Osteoblast (primary cell): ENCODE measurements at places on chromosomes 12 and 14. TPM values are rescaled to one million over a fixed set of nuclear protein-coding genes. Genes with fewer than 3 reads are reported as not detected.

The SRRM4 gene
- not detected in 2 replicates for total RNA-seq

The OR6C68 gene
- total RNA-seq: not detected in 2 replicates

The CABP1 gene
- total RNA-seq: not detected in 2 replicates

The COQ10A gene
- total RNA-seq: 10.1 and 14.4 TPM in 2 replicates

The ABCD2 gene
- total RNA-seq: under 0.01 TPM in 2 replicates

The RIN3 gene
- total RNA-seq: 7.6 and 10.3 TPM in 2 replicates

The EDDM3A gene
- not detected in 2 replicates for total RNA-seq

The DAO gene
- not detected in 2 replicates for total RNA-seq

The PLCZ1 gene
- total RNA-seq: not detected in 2 replicates

- no peak overlapping the region for H3K27ac ChIP-seq
- peaks cover 4% of the 10 kb centered on the region for H3K27me3 ChIP-seq
- peaks cover 14% of the 10 kb centered on the region for H3K4me1 ChIP-seq
- H3K4me3 ChIP-seq: no peak overlapping the region
- DNase-seq: no peak
These were observed 154.2 kb upstream of the PARP11 start for GRCh38 chr12:4027412-4027811.

- DNase-seq: no peak
- no peaks in the 10 kb centered on the region for H3K36me3 ChIP-seq
- no peaks in the 10 kb centered on the region for H3K27me3 ChIP-seq
- H3K27ac ChIP-seq: peak overlapping the region; percentile 40
These were observed 33.2 kb downstream of the SAMD4A start for GRCh38 chr14:54599966-54600716.

DNA sequence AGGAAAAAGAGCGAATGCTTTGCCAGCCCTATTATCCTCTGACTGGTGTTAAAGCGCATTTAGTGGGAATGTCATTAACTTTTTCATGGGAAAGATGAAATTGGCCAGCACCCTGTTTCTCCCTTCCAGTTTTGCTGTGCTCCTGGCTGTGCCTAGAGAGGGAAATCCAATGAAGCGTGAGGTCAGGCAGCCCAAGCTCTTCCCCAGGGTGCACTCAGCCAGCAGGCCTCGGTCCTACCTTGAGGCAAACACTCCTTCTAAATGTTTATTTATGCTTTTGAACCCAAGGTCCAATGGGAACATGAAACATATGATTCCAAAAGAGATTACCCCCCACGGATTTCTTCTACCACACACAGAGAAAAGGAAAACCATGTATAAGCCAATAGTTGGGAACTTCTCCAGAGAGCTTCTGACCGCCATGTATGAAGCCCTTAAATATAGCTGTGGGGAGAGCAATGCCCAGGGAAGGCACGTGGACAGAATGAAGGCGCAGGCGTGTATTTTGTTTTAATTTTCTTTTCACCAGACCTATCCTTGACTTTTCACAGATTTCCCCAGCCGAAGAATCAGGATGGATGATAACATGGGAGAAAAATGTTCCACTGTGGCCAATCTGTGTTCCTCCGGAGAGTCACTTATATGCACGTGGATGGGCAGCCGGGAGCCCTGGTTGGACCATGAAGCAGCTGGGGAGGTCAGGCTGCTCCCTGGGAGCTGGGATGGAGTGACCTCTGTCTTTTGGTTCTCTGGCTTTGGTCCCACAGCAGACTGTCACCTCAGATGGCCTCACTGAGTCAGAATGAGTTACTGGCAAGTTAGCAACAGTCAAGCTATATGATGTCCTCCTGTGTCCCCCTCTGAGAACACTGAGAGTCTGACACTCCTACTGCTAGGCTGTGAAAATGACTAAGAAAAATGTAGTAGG is 37.3 kb downstream of the GPR135 start:
- no peaks in the 10 kb centered on the region for H3K36me3 ChIP-seq
- DNase-seq: peak; percentile 48
- H3K27ac ChIP-seq: peak overlapping the region; percentile 57
- H3K4me1 ChIP-seq: peaks cover 18% of the 10 kb centered on the region
- no peaks in the 10 kb centered on the region for H3K27me3 ChIP-seq

- no peak for DNase-seq
- H3K4me1 ChIP-seq: peaks cover 94% of the 10 kb centered on the region
- H3K4me3 ChIP-seq: peak overlapping the region; percentile 48
- H3K27me3 ChIP-seq: no peaks in the 10 kb centered on the region
These were observed 25.9 kb downstream of the ACTN1 start for GRCh38 chr14:68953196-68953555.

GRCh38 chr12:42557586-42558172 is 31.9 kb downstream of the PRICKLE1 start:
- no peaks in the 10 kb centered on the region for H3K36me3 ChIP-seq
- no peaks in the 10 kb centered on the region for H3K27me3 ChIP-seq
- no peak overlapping the region for H3K4me3 ChIP-seq
- no peak for DNase-seq

DNA sequence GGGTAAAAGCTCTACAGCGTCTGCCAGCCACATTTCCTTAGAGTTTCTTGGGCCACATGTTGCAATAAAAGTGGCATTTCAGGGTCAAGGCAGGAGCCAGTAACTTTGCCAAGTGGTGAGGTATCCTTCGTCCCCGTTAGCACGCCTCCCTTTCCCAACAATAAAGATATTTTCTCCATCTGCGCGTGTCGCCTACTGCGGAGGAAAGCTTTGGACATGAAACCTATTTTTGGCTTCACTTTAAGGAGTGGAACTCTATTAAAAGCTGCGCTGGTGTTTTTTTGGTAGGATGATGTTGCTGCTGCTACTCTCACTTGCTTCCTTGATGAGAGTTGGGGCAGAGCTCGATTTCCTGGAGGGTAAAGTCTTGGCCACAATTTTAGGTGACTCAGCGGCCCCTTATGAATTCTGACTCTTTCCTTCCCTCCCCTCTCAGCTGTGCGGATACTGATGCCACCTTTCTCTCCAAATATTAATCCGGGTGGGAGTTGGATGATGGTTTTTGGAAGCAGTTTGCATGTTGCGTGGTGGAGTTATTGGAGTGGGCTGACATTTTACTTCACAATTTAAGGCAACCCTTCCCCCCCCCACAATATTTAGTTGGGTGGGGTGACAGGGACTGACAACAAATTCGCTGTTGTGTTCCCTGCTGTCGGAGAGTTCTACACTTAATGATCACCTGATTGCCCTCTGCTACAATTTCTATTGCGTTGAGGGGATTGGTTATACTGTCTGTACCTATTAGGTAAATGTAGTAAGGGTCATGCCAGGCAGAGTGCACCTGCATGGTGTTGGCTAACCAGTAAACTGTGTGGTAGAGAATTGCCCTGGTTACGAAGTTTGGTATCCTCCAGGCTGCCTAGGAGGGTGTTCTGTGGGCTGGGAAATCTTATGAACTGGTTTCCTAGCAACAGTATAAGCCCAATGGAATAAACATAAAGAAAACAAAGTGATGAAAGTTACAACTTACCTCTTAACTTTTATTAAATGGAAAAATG is 1.1 kb downstream of the CCDC91 start:
- H3K27me3 ChIP-seq: no peaks in the 10 kb centered on the region
- H3K27ac ChIP-seq: peak overlapping the region; percentile 99
- H3K4me3 ChIP-seq: peak overlapping the region; percentile 96
- H3K4me1 ChIP-seq: peaks cover 10% of the 10 kb centered on the region
- H3K36me3 ChIP-seq: no peaks in the 10 kb centered on the region

DNA sequence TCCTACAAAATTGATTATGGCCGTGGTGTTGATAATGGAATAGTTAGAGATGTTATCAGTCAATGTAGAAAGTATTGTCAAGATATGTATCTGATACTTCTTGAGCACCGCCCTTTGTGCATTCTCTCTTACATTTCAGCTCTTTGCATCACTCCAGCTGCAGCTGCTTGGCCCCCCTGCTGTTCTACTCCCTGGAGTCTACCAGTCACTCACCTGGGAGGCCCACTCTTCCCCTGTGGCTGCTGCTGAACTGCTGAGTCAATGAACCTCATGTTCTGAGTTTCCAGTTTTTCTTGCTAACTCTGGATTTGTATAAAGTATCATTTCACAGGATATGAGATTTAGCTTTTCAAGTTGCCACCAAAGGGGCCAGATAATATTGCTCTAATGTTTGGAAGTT is 312.8 kb upstream of the SLC16A7 start:
- no peaks in the 10 kb centered on the region for H3K4me1 ChIP-seq
- DNase-seq: no peak
- H3K36me3 ChIP-seq: no peaks in the 10 kb centered on the region
- H3K4me3 ChIP-seq: no peak overlapping the region

DNA sequence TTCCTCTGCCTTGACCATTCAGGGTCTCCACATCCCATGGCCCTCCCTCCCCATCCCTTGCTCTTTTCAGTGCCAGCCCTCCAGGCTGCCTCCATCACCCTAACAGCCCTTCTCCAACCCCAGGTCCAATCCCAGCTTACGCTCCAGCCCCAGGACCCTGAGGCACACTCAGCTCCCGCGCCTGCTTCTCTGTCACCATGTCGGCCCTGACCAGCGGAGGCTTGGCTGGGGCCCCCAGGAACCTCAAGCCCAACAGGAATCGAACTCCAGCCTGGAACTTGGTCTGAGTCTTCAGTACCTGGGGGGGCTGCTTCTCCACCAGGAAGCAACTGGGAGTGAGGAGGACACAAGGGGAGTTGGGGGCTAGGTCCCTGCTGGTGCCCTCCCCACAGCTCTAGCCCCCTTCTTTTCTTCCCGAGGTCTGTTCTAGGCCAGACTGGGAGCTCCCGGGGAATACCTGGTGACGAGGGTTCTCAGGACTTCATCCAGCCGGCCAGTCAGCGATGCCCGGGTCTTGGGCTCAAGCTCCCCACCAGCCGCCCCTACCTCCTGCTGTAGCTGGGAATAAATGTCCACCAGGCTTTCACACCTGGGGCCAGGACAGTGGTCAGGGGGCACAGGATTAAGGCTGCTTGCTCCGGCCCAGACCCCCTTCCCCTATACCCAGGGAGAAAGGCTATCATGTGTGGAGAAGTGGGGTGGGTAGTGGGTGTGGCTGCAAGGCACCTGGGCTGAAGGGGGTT is 6.0 kb downstream of the STAT6 start:
- peaks cover 48% of the 10 kb centered on the region for H3K36me3 ChIP-seq
- H3K27ac ChIP-seq: no peak overlapping the region

DNA sequence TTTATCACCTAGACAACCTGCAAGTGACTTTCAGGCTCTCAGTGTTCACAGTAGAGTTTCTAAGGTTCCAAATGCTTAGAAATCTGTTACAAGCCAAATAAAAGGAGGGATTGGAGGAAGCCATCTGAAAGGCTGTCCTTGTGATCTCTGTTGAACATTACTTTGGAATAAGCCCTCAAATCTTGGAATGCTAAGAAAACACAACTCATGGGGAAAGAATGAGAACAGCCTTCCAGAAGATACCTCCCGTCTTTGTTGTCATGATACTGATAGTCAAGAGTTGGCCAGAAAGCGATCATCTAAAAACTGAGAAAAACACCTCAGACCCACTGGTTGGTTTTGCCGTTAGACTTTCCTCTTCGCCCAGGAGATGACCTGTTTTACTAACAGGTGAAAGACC is 44.4 kb upstream of the KCNK13 start:
- peaks cover 9% of the 10 kb centered on the region for H3K4me1 ChIP-seq
- H3K4me3 ChIP-seq: no peak overlapping the region
- DNase-seq: peak; percentile 66
- no peaks in the 10 kb centered on the region for H3K27me3 ChIP-seq

- no peak overlapping the region for H3K4me3 ChIP-seq
- no peak for DNase-seq
- no peaks in the 10 kb centered on the region for H3K4me1 ChIP-seq
- no peaks in the 10 kb centered on the region for H3K36me3 ChIP-seq
These were observed 55.2 kb downstream of the TMCC3 start for GRCh38 chr12:94595152-94595551.

- DNase-seq: peak; percentile 34
- peak overlapping the region; percentile 97 for H3K27ac ChIP-seq
- H3K27me3 ChIP-seq: no peaks in the 10 kb centered on the region
- peak overlapping the region; percentile 40 for H3K4me3 ChIP-seq
- peaks cover 33% of the 10 kb centered on the region for H3K4me1 ChIP-seq
These were observed 113.4 kb upstream of the PELI2 start for GRCh38 chr14:56004786-56005185.

GRCh38 chr12:106031761-106032622 is 106.8 kb downstream of the NUAK1 start:
- H3K4me3 ChIP-seq: no peak overlapping the region
- peaks cover 36% of the 10 kb centered on the region for H3K4me1 ChIP-seq
- H3K36me3 ChIP-seq: no peaks in the 10 kb centered on the region
- H3K27me3 ChIP-seq: no peaks in the 10 kb centered on the region

DNA sequence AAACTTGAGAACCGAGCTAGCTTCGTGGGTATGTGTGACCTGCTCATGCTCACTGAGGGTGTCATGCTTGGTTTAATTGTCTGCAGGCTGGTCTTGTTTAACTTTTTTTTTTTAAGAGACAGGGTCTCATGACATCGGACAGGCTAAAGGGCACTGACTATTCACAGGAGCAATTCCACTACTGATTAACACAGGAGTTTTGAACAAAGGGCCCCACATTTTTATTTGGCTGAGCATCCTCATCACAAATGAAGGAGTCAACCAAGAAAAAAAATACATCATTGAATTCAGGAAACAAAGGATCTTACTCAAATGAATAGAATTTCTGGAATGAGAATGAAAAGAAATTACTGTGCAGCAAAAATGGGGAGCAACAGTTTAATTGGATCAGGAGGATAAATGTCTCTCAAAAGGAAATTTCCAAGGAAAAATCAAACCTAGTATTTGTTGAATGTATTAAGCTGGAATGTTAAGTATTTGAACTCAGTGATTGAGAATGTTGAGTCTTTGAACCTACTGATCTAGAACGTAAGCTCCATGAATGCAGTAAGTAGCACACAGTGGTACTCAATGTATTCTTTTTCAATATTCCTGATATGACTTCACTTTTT is 20.8 kb upstream of the PYROXD1 start:
- DNase-seq: peak; percentile 61
- no peak overlapping the region for H3K4me3 ChIP-seq
- peak overlapping the region; percentile 28 for H3K27ac ChIP-seq

DNA sequence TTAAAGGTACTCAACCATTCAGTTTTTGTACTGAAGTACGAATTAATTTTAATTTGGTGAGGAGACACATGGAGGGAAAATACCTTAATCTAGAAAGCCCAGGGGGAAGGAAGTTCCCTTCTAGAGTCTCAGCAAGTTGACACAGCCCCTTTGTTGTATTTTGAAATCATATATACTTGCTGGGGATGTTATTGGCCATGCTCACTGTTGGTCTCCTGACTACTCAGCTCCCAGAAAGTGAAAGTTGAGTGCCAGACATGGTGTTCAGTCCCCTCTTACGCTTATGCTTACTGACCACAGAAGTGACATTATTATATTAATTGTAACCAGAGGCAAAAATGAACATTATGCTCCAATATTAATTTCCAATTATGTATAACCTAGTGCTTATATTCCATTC is 28.1 kb downstream of the ARF6 start:
- H3K36me3 ChIP-seq: no peaks in the 10 kb centered on the region
- DNase-seq: no peak
- H3K4me1 ChIP-seq: no peaks in the 10 kb centered on the region
- H3K27ac ChIP-seq: no peak overlapping the region

- no peaks in the 10 kb centered on the region for H3K27me3 ChIP-seq
- H3K4me3 ChIP-seq: no peak overlapping the region
- H3K27ac ChIP-seq: no peak overlapping the region
- H3K36me3 ChIP-seq: no peaks in the 10 kb centered on the region
These were observed 144.2 kb downstream of the ESR2 start for GRCh38 chr14:64149921-64150320.
